ENCODE measurements at places on chromosomes 12 and 14.

GRCh38 chr12:53049571-53050318, at the start of gene TNS2:
Gene TNS2, plus strand, starts transcription at chr12:53050065. Its CDS starts 121 bp downstream, at chr12:53050186.
- DNase-seq, result peak; percentile 76

DNA sequence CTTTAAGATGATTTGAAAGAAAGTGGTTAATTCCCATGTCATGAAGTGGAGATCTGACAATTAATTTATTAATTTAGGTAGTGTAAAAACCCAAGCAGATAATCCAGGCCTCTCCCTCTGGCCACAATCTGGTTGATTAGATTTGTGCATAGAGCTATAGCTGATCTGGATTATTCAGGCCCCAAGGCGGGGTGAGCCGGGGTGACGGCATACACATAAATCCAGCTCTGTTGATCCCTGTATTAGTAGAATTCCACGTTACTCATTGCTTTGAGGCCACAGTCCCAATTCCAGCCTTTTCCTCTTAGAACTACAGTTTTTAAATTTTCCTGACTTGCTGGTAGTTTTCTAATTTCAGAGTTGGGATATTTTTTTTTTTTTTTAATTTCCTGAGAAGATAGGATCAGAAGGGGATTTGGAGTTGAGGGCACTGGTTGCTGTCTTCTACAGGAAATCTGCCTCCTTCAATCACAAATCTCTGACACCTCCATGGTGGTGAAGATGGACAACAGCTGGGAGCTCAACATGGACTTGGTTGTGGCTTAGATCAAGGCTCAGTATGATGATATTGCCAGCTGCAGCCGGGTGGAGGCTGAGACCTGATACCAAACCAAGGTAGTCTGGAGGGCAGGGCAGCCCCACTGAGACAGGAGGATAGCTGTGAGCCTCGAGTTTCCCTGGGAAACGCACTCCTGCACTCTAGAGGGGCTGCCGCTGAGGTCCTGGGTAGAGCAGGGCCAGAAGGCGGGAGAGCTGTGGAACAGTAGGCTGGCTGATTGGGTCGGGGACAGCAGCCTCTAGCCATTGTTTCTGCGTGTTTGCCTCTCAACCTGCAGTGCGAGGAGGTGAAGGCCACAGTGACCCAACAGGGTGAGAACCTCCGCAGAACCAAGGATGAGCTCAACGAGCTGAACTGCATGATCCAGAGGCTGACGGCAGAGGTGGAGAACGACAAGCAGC, 19.4 kb downstream of the KRT85 start:
- no peak for DNase-seq

GRCh38 chr12:19681007-19681406, 241.7 kb downstream of the AEBP2 start:
- no peak for DNase-seq

GRCh38 chr14:66268802-66269334, 217.3 kb upstream of the CCDC196 start:
- DNase-seq, result no peak

DNA sequence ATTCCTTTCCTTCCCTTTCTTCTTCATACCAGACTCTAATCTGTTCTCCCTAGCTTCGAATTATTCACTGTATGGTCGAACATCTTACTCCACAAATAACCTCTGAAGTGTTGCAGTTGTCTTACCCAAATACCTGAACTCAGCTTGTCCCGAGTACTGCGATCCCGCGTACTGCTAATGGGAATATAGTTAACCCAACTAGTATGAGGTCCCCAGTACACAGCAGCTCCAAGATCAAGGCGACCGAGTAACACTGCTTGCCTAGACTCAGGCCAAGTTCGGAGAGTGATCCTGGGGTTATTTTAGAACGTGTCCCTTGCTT, 462 bp upstream of the ETNK1 start:
- DNase-seq, result no peak

- DNase-seq, result no peak
Measured at GRCh38 chr12:84492351-84492883, 420.2 kb downstream of the SLC6A15 start.

- no peak for DNase-seq
Measured at GRCh38 chr12:51415931-51416330, 8.7 kb upstream of the SLC4A8 start.

GRCh38 chr12:1576410-1577241, 17.8 kb downstream of the FBXL14 start:
- peak; percentile 55 for DNase-seq

DNA sequence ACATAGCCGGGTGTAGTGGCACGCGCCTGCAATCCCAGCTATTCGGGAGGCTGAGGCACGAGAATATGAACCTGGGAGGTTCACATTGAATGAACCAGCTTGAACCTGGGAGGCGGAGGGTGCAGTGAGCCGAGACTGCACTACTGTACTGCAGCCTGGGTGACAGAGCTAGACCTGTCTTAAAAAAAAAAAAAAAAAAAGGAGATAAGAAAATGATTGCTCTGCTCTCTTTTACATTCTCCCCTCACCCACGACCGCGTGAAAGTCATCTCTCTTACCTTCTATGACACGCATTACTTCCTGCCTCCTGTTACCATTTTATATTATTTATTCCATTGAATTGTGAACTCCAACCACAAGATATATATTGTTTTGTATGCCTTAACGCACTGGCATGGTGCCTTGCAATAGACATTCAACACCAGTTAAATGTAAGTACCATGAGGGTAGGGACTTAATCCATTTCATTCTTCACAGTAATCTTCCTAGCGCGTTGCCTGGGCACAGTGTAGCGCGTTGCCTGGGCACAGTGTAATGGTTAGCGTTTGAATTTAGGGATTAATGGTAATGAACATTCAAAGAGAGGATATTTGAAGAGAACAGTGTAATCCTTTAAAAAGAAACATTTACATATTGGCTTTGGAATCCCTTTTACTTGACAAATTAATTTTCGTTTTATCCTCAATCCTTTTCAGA, 2.7 kb downstream of the RAP1B start:
- no peak for DNase-seq

DNA sequence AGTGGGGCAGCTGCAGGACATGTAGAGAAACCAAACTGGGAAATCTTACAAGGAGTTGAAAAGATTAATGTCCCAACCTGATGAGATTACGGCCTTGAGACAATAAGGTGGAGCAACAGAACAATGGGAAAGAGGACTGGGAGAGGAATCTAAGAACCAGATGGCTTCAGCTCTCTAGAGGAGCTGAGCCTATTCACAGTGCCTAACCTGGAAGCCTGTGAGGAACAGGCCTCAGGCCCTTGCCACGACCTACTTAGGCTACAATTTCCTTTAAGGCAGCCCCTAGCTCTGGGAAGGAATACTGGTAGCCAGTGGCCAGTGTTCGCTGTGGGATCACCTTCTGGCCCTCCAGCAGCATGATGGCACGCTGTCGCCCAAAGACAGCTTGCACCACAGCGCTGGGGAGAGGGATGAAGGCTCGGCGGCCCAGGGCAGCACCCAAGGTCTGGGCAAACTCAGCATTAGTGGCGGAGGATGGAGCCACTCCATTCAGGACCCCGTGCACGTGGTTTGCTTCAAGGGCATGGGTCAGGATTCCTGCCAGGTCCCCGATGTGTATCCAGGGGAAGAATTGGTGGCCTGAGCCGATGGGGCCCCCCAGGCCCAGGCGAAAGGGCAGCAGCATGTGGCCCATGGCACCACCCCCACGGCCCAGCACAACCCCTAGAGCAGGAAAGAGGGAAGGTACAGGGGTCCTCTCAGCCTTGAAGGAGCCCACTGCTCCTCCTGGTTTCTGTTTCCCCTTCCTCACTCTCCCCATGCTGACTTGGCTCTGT, 2.6 kb downstream of the SDR39U1 start:
- DNase-seq, result no peak

GRCh38 chr12:119115296-119115905, 63.3 kb upstream of the HSPB8 start:
- peak; percentile 29 for DNase-seq

GRCh38 chr12:123131291-123131832, 19.5 kb downstream of the PITPNM2 start:
- no peak for DNase-seq

DNA sequence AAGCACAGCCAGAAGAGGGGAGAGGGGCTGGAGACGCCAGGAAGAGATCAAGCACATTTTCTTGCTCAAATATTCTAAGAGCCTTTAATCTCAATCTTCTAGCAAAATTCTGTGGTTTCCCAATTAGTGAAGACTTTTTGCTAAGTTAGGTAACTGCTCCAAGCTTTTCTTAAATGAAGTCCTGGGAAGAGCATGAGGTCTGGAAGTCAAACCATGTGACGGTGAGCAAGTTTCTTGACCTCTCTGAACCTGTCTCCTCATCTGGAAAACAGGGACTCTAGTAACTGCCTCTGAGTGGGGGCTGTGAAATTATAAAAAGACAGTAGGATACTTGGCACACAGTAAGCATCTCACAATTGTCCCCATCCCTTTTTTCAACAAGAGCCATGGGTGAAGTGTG, 24.1 kb downstream of the BDKRB1 start:
- no peak for DNase-seq

DNA sequence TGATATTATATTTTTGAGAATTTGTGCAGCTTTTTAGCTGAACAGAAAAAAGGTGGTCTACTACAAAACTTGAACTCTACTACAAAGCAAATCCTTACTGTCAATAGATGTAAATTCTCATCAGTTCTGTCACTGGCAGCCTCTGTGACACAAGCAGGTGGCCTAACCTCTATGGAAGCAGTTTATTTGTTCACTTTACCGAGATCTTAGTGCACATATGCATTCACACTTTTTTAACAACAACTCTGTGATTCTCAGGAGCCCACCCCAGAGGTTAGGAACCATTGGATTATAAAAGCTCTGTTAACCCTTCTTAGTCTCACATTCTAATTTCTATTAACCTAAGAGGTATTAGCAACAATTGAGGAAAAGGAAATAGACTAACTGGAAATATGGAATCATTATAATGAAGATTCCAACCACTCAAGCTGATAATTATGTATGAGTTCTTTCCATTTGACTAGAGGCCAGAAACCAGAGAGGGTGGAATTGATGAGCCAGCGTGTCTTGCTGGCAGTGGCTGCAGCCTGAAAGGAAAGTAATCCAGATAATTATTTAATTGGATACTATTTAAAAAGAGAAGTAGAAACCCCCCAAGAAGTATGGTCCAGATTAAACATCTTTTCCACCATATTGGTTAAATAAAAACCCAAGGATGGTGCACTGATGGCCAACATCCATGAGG, 451.1 kb downstream of the TMEM117 start:
- no peak for DNase-seq

- DNase-seq, result no peak
Measured at GRCh38 chr12:71164568-71165197, 6.9 kb upstream of the TSPAN8 start.

DNA sequence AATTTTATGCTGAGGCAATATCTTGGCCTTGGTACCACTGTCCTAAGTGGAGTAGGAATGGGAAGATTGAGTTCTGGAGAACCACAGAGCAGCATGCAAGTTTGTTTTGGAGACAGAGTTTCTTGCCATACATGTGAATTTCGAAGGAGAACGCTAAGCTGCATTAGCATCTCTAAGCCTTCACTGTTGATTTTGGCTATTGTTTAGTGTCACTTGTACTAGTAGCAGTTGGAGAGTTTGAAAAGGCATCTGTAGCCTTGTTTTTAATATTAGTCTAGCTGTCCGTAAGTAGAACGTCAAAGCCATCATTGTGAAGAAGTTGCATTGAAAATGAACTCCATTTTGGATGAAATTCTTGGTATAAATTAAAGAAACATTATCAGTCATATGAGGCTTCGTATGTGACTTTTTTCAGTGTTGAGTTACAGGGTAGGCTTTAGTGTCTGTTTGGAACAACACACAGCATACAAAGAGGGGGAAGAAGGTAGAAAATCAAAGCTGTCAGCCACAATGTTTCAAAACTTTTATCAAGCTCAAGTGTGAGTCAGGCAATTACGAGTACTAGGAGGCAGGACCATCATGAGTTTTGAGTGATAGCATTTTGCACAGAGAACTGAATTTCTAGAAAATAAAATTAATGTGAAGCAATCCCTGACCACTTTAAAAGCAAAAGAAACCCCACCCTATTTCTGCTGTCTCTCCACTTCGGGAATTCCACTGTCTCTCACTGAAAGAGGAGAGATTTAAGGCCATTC, 70.2 kb upstream of the NAV3 start:
- no peak for DNase-seq

GRCh38 chr12:126706300-126706699, 1560.7 kb upstream of the TMEM132C start:
- DNase-seq, result no peak

DNA sequence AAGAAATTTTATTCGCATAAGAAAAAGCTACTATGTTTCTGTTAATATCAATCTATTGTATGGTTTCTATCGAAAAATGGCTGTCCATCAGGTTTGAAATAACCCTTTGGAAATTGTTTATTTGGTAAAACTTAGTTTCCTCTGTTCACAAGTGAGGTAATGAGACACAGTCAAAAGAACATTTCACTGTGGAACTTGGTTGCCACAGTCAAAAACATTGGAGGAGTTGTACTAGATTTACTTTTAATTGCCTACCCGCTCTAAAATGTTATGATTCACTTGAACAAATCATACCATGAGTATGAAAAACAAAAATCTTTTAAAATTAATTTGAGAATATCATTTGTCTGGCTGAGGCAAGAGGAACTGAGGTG, 46.5 kb downstream of the ITPR2 start:
- peak; percentile 15 for DNase-seq

DNA sequence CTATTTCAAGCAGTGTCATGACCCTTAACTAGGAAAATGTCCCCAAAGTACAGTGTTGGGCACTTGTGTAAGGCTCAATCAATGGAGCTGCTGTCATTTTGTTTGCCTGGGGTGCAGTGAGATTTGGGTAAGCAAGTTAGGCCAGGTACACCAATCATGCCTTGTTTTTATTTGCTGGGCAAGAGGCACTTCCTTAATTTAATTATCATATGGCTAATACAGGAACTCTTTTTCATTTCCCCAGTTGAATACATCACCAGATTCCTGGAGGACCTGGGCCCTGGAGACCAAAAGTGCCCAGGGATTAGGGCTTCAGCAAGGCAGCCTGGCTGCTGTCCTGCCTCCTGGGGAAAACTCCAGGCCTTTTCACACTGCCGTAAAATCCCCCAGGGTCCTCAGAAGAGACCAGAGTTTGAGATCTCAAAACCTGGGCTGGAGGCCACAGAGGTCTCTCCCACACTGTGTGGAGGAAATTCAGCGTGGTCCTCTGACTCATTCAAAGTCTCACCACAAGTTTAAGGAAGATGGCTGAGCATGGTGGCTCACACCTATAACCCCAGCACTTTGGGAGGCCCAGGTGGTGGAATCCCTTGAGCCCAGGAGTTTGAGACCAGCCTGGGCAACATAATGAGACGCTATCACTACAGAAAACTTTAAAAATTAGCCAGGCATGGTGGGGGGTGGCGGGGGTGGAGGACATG, 28.4 kb upstream of the FOXN3 start:
- DNase-seq, result peak; percentile 52

DNA sequence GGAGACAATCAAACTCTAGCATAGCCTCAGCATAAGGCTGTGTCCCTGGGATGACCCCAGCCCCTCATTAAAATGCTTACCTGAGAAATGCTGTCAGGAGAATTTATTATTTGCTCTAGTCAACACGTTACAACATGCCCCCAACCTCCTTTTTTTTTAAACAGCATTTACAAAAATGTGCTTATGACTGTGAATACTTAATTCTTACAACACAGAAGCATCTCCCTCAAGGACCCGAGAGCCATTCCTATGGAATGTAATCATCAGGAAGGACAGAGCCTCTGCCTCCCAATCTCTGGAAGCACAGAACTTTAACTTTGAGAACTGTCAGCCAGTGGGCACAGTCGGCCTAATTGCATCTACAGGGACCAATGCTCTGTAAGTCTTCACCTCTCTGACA, 136.6 kb upstream of the OVCH1 start:
- DNase-seq, result no peak

GRCh38 chr12:10163084-10163483, 8.8 kb downstream of the OLR1 start:
- DNase-seq, result no peak
